ENCODE measurements at places on chromosomes 2 and 18.

DNA sequence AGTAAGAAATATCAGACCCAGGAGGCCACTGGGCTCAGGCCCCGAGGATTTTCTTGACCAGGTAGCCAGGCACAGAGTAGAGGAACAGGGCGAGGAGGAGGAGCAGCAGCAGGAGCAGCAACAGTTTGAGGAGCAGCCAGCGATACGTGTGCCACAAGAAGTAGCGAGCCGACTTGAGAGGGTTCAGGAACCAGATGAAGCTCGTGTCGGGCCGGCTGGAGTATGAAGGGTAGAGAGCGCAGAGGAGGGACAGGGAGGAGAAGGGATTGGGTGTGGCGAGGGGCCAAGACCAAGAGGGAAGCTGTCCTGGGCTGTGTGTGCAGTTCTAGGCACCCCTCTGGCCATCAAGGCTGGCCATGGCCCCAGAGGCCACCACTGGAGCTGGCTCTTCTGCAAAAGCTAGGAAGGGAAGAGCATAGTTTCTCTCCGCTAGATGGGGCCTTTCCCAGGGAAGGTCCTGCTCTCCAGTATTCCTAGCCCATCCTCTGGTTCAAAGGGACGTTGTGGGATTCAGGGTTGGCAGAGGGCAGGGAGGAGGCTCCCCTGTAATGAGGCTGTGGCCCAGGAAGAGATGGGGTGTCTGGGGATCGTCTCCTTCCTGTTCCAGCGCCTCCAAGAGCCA lies 17.8 kb downstream of the OTOF start:
- no peak for DNase-seq

DNA sequence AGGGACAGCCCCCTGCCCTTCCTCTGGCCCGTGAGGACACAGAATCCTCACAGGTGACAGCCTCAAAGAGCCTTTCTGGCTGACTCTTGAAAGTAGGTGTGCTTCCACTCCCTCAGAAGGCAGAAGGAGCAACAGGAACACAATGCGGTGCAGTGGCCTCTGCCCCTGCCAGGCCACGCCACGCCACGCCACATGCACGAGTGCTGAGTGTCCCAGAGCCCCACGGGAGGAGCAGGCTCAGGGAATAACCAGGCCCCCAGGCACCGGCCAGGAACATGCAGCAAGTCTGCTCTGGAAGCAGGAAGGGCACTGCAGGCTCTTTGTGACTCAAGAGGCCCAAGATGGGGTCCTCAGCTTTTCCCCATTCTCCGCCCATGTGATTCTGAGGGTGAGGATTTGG lies 18.1 kb upstream of the CCDC74B start:
- DNase-seq: no peak

DNA sequence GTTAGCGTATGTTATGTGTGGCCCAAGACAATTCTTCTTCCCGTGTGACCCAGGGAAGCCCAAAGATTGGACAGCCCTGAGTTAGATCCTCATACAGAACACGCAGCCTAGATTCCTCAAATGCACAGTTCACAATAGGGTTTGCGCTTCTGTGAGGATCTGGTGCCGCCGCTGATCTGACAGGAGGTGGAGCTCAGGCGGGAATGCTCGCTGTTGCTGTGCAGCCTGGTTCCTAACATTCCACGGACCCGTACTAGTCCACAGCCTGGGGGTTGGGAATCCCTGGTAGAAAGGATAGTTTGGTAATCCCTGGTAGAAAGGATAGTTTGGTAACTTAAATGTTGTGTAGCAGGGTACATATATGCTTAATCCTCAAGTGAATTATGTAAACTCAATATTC lies 27.0 kb downstream of the MAPRE3 start:
- DNase-seq: no peak

GRCh38 chr2:95099910-95100309 lies 21.7 kb downstream of the MRPS5 start:
- no peak for DNase-seq

- DNase-seq: no peak
Measured at GRCh38 chr2:224904381-224904780, 137.9 kb downstream of the DOCK10 start.

DNA sequence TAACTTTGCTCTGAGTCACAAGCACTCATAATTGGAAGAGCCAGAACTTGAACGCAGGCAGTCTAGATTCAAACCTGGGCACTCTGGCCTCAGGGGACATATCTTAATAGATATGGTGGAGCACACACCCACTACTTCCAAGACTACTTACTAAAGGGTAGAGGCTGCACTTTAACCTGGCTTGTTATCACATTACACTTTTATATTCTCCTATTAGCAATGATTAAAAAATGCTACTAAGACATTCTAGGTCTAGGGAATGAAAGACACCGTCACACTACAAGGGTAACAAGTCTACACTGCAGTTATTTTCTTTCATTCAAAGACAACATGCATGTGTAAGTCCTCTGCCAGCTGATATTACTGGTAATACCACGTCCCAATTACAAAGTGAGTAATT lies 258.8 kb downstream of the ZNF521 start:
- no peak for DNase-seq

DNA sequence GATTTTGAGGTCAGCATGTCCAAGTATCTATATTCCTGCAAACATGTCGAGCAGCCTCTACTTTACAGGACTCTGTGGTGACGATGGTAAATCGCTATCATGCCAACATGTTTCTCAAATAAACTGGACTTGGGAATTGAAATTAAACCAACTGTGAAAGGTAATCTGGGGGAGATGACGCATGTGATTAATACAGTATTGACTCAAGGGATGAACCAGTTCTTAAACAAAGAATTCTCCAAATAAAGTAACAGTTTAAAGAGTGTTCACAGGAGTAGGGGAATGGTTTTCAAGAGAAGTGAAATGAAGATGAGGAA lies 54.3 kb downstream of the THUMPD2 start:
- DNase-seq: no peak

- no peak for DNase-seq
Measured at GRCh38 chr2:30237239-30237965, 6.1 kb downstream of the LBH start.

DNA sequence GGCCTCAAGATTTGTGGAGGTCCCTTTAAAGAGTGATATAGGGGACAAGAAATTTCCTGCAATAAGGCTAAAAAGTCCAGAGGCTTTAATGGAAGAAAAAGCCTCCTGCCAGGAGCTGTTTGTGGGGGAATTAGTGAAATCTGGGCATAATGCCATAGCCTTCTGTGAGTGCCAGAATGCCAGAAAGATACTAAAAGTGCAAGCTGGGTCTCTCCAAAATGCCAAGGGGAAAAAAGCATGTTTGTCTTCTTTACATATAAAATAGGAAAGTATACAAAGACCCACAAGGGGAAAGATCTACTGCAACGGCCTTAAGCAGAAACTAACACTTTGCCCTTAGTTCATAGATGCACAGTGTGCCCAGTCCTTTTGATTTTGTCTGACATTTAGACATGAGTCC lies 647.7 kb upstream of the ZNF804A start:
- DNase-seq: no peak

- no peak for DNase-seq
Measured at GRCh38 chr18:60466677-60467076, 94.1 kb upstream of the MC4R start.

DNA sequence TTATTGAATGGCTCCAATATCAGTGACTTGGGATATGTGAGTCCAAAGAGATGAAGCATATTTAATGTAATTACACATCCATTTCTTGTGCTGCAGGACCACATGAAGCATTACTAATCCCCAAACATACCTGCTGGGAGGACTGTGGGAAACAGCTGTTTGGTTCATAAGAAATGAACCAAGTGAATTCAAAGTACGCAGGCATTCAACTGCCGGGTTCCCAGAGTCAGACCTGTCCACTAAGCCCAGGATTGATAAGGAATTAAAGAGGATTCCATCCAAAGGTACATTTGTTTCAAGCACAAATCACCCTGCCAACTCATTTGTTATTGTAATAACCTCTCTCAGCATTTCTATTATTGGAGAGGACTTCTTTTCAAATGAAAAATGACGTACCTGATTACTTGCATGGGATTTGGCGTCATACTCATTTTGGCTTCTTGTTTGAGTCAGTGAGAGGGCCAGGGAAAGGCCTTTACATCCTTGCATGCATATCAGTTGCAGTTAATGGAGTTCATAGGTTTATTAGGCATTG lies 230.7 kb downstream of the TXNL1 start:
- DNase-seq: no peak

- DNase-seq: no peak
Measured at GRCh38 chr2:123015186-123015585, 1009.9 kb upstream of the CNTNAP5 start.

- no peak for DNase-seq
Measured at GRCh38 chr2:106781196-106781595, 104.8 kb downstream of the ST6GAL2 start.

- DNase-seq: no peak
Measured at GRCh38 chr2:137929519-137929916, 34.8 kb upstream of the HNMT start.

DNA sequence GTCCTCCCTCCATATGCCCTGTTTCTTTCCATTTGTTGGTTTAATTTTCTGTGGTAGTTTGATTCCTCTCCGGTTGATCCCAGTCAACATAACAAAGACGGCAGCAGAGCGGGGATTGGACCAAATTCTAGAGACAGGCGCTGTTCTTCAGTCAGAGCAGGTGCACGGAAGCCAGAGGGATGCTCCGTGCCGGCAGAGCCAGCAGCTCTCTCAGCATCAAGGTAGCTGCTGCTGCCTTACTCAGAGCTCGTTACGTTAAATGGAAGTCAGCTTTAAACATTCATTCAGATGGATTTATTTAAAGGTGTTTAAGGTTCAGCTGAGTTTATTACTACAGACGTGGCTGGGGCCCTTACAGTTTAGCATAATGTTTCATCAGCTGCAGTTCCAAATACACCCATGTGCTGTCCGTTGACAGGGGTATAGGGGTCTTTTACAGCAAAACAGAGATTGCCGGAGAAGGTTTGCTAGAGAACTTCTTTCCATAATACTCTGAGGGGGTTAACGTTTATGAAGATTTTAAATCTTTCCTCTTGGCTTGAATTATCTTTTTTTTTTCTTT lies 497.2 kb upstream of the PIK3C3 start:
- no peak for DNase-seq

DNA sequence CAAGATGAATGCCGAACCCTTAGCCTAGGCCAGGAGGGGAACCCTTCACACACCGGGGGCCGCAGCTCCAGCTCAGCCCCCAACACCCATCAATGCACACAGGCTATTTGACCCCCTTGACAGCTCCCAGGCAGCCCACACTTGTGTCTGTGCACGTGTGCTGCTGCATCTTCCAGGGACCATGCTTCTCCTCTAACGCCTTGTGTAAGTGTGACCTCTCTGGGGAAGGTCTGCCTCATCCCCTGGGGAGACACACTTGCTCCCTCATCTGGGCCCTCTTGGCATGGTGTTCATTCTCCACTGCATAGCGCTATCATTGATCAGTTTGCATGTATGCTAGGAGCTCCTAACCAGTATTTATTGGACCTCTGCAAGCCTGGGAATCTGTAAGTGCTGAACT lies 120.0 kb upstream of the FHL2 start:
- DNase-seq: no peak

DNA sequence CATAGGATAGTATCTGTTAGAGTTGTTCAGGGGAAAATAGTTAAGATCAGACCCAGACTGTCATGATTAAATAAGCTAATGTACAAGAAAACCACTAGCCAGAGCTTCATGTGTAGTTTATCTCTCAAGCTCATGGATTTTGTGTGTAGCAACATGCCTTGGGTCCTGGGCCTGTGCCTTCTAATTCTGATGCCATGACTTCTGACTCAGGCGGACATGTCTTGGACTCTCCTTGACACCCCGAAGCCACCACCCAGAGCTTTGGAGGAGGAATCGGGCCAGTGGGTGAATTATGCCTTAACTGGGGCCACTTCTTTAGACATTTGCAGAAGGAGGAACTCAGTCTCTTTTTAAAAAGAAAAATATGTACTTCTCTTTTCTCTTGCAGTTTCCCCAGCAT lies 68.7 kb downstream of the NPAS2 start:
- DNase-seq: no peak

GRCh38 chr18:76679259-76679658 lies 143.1 kb upstream of the ZNF236 start:
- DNase-seq: no peak

DNA sequence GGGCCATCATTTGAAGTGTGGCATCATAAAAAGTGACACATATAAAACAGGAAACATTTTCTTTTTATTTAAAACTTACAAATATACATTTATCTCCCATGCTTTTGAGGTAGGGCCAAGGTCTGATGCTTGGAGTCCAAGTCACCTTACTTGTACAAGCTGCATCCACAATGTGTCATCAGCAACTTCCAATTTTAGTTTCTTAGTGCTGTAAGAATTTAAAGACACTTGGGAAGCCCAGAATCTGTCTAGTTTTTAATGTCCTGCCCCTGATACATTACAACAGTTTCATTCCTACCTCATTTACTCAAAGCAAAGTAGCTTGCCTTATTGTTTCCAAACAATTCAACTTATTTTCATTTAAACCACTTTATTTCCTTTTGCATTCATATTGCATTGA lies 297.7 kb downstream of the MTX2 start:
- DNase-seq: no peak

GRCh38 chr2:92073815-92074548 lies 2797.2 kb upstream of the TEKT4 start:
- no peak for DNase-seq

- DNase-seq: no peak
Measured at GRCh38 chr18:39958876-39959275, 1996.2 kb upstream of the PIK3C3 start.

- DNase-seq: no peak
Measured at GRCh38 chr2:101416609-101417008, 29.3 kb upstream of the CREG2 start.

- DNase-seq: no peak
Measured at GRCh38 chr2:24209389-24210105, 34.7 kb downstream of the FAM228A start.

DNA sequence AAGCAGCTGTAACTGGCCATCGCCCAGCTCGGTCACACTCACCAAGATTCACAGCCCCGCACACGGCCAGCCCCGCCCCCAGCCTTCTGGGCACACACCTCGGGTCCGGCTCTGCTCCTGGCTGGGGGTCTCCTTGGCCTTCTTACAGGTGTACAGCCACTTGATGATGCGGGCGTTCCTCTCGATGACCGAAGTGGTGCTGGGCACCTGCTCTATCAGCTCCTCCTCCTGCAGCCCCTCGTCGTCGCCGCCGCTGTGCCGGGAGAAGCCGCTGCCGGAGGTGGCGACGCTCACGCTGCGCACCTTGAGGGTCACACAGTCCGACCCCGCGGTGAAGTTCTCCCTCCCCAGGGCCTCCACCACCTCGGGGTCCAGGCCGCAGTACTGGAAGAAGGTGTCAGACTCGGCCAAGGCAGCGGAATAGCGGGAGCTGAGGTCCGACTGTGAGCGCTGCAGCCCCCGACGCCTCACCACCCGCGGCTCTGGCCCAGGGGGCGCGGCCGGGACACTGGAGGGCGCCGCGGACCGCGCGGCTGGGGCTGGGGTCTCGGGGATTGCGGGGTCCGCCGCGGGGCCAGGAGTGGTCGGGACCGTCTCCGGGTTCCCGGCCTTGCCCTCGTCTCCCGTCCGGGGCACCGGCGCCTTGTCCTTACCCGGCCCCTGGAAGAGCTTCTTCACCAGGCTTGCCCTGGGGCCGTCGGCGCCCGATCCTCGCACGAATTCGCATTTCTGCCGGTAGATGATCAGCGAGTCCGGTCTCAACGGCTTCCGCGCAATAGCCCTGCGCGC lies 769 bp downstream of the FAM110C start:
- no peak for DNase-seq

- DNase-seq: no peak
Measured at GRCh38 chr2:23135481-23136100, 249.4 kb upstream of the KLHL29 start.

- no peak for DNase-seq
Measured at GRCh38 chr2:84850471-84850870, 30.4 kb downstream of the TRABD2A start.

GRCh38 chr2:149400997-149401396 lies 70.6 kb downstream of the LYPD6 start:
- DNase-seq: no peak

Data from cortex of kidney (tissue), 1 donor.